ENCODE measurements at places on chromosomes 16 and 17.

GRCh38 chr16:3020604-3021448, 658 bp downstream of the TNFRSF12A start:
- DNase-seq: peak; percentile 53

- no peak for DNase-seq
These were observed 4.8 kb downstream of the CACNG1 start for GRCh38 chr17:67049025-67049739.

GRCh38 chr17:60646701-60647100, 30.9 kb upstream of the BCAS3 start:
- DNase-seq: no peak

DNA sequence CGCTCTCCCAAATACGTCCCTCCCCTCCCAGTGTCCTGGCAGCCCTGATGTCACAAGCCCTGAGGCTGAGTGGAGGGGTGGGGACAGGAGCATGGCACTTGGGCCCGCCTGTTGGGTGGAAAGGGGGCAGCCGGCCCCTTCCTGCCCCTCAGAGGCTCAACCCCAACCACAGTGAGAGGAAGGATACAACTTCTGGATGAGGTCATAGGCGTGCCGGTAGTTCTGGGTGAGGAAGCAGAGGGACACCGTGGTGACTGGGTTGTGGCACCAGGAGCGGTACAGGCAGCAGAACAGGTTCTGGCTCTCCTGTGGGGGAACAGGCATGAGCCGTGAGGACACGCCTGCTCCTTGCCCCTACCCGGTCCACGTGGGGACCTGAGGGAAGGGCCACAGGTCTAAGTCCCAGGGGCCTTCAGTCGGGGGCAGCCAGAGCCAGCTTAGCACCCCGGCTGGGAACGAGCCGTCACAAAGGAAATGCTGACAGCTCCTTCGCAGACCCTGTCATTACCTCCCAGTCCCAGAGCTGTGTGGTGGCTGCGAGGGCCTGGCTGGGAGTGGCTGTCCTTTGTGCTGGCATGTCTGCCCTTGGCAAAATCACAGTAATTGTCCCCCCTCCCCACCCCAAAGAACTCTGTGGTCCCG, 11.2 kb upstream of the MTSS2 start:
- no peak for DNase-seq

DNA sequence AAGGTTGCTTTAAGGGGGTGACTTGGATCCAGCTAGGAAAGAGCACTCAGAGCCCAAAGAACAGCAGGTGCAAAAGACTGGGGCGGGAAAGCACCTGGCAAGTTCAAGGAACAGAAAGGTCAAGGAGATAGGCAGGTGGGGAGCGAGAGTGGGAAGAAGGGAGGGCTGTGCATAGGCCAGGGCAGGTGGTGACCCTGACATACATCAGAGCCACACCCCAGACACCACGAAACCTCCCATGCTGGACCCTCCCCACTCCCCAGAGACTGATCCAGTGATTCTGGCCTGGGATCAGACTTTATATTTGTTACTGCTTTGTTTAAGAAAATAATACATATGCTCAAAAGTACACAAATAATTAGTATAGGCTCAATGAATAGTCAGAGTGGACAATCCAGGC, 48.5 kb upstream of the RBFOX3 start:
- DNase-seq: no peak

DNA sequence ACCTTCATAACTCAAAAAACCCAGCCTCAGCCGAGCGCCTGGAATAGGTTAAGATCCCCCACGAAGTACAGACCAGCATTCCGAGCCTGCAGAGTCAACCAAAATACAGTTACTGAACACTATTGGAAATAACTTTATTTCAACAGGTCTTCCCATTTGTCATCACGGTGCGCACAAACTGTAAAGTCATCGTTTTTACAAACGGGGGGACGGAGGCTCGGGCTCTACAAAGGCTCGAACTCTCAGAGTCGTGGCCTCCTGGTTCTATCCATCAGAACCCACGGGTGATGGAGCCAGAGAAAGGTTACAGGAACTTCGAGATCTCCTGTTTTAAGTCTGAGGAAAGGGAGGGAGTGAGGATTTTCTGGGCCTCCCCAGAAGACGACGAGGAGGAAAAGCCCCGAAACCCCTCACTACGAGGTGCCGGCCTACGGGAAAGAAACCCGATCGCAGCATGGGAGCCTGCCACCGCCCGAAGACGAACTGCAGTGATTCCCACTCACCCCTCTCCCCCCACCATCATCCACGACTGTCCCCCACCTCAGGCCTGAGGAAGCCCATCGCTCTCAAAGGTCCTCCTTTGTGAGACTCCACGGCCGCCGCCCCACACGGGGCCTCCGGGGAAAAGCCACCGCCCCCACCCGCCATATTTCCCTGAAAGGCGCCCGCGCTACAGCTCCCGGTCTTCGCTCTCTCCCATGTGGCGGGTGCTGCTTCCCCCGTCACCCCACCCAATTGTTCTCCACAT, 917 bp downstream of the YWHAE start:
- DNase-seq: no peak

DNA sequence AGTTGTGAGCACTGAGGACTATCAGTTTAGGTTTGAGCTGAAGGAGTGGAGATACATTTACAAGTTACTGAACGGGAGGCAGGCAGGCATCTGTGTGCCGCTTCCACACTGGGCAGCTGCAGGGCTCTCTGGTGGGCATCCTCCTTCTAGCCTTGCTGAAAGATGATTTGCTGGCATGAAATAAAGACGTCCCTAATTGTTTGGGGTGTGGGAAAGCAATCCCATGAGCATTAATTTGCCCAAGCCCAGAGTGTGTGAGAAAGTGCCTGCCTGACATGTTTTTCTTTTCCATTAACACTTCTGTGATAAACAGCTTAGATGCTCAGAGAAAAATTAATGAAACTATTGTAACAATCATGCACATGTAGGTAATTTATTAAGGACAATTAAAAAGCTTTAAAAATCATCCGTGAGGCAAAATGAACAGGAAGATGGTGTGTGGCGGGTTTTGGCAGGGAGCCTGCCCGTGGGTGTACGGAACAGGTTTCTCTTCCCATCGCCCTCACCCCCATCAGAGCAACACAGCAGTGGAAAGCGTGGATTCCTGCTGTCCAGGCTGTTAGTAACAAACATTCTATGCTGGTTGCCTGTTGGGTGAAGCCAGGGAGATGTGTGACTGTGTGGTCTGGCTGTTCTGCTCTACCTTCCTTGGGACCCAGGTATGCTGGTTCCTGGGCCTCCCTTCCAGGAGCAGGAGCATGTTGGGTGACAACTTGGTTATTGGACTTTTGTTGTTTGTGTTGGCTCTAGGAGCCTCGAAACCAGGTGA, 191.9 kb downstream of the MSI2 start:
- DNase-seq: no peak

- DNase-seq: no peak
These were observed 546 bp upstream of the NDUFB10 start for GRCh38 chr16:1958715-1959268.

DNA sequence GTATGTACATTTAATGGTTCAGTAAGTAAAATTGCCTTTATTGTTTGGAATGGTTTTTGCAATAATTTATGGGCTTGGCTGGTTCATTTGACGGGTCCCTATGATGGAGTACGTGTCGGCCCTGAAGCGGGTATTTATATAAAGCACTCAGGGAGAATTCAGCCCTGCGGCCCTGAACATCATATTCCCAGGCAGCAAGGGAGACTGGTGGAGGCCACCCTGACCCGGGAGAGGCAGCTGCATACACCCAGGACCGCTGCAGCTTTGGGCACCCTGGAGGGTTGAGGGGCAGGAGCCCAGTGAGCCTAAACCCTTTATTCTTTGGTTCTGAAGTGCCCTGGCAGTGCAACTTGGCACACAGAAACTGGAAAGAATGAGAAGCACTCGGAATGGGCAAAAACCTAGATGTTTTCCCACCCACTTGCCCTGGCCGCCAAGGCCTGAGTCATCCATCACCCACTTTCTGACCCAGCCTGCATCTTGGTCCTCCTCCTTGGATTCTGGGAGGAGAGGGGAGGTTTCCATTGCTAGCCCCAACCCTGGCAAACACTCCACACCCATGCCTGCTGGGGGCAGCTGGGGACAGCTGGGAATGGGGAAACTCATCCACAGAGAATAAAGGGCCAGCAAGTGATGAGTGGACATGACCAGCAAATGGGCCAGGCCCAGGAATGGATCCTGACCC, 162.2 kb upstream of the TNRC6C start:
- DNase-seq: no peak

All from stimulated activated CD4-positive, alpha-beta T cell treated with anti-CD3 and anti-CD28 coated beads, Interleukin-1b, Interleukin-23, amount 100 ng/mL, for 4 hours (primary cell).